ENCODE measurements at places on chromosomes 11 and 22.

- no peak for DNase-seq
Observed at GRCh38 chr22:27809226-27809603, 7.7 kb upstream of the MN1 start.

DNA sequence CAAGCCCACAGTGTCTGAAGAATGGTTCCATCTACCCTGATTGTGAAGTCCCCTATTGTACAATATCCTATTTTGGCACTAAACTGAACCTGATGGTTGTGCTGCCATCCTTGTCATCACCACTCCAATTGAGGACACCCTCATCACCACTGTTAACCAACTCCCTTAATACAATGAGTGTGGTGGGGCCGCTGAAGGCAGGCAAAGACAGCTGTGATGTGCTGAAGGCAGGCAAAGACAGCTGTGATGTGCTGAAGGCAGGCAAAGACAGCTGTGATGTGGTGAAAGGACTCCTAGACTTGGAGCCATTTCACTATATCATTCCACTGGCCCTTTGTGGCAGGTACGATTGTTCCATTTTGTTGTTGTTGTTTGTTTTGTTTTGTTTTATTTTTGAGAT is 481.6 kb downstream of the SOX6 start:
- no peak for DNase-seq

GRCh38 chr22:38824585-38824984 is 19.2 kb downstream of the NPTXR start:
- DNase-seq: peak; percentile 67

DNA sequence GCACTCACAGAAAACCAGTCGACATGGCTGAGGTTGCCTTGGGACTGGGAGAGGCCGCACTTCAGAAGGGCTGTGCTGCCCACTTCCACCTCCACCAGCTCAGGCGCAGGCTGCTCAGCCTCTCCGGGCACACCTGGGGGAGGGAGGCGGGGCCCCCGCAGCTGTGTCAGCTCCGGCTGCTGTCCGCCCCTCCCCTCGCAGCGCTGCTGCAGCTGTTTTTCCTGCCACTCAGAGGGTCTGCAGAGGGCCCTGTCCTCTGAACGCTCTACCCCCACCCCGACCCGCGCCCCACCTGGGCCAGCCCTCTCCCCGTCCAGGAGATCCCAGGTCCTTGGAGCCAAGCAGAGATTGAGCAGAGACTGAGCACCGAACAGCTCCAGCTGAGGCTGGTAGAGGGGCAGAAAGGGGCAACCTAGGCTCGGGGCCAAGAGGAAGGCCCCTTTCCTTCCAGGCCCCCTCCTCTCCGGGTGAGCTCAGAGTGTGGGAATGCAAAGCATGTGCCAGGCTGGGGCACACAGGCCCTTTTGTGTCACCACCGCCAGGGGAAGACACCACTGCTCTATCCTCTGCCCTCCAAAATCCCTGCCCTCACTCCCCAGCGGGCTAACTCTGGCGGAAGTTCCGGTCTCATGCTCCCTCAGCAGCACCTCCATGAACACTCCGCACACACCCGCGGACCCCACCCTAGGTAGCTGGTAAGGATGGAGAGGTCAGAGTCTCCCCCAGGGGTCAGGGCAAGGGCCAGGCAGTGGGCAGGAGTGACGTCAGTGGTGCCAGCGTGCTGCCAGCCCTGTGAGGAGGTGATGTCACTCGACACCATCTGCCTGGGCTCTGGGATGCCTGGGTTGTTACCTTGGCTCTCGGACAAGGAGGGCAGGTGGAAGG is 1.6 kb downstream of the MCAM start:
- no peak for DNase-seq

- no peak for DNase-seq
Observed at GRCh38 chr22:17114898-17115235, 6.3 kb downstream of the TMEM121B start.

DNA sequence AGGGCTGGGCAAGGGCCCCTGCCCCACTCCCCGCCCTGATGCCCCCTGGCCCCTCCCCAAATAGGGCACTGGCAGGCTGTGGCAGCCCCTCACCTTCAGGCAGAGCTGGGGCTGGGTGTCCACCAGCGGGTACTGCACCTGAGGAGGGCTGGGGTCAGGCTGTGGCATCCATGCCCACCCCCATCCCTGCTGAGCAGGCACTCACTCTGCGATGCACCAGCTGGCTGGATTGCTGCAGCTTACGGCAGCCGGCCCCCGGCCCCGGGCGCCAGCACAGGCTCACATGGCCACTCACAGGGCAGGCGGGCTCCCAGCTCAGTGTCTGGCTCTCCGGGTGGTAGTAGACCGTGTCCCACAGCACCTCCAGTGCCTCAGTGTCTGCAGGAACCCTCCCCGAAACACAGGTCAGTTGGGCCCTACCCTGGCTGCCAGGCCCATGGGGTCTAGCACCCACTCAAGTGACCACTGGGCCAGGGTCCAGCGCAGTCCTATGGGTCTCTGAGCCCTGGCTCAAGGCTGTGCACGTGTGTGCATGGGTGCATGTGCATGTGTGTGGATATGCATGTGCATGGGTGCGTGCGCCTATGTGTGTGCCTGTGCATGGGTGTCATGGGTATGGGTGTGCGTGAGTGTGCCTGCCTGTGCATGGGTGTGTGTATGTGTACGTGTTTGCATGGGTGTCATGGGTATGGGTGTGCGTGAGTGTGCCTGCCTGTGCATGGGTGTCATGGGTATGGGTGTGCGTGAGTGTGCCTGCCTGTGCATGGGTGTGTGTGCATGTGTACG is 14.4 kb downstream of the IL17REL start:
- DNase-seq: peak; percentile 21

GRCh38 chr22:40690370-40690769 is 11.1 kb downstream of the MCHR1 start:
- DNase-seq: no peak

DNA sequence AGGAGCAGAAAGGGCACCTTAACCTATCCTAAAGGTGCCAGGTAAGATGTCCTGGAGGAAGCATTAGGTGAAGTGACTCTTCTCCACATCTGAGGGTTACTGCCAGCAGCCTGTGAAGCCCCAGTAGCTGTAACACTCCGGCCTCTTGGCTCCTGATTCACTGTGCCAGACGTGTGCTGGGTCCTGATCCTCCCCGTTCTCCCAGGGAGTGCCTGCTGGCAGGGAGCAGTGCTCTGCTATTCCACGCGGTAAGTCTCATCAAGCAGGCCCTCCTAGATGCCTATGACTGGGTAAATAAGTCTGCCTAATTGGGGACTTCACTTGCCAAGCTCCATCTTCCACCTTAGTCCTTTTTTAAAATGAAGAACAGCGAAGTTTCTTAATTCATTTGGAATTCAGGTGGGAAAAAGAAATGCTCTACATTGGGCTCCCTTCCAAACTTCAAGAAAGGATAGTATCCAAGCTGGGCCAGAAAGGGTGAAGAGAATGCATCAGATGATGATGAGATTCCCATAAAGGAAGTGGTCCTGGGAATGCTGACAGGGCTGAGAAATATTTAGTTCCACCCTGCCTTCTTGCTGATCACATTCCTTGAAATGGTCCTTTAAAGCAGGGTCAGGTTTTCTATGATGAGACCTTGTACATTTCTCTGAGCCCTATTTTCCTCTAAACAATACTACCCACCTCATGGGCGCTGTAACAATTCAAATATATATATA is 188.0 kb downstream of the MAML2 start:
- no peak for DNase-seq

GRCh38 chr11:15113381-15113780 is 1.3 kb upstream of the INSC start:
- DNase-seq: no peak

GRCh38 chr11:20623252-20623651 is 23.8 kb downstream of the SLC6A5 start:
- DNase-seq: no peak

GRCh38 chr11:30983776-30984441 is 385.6 kb downstream of the DCDC1 start:
- DNase-seq: no peak

DNA sequence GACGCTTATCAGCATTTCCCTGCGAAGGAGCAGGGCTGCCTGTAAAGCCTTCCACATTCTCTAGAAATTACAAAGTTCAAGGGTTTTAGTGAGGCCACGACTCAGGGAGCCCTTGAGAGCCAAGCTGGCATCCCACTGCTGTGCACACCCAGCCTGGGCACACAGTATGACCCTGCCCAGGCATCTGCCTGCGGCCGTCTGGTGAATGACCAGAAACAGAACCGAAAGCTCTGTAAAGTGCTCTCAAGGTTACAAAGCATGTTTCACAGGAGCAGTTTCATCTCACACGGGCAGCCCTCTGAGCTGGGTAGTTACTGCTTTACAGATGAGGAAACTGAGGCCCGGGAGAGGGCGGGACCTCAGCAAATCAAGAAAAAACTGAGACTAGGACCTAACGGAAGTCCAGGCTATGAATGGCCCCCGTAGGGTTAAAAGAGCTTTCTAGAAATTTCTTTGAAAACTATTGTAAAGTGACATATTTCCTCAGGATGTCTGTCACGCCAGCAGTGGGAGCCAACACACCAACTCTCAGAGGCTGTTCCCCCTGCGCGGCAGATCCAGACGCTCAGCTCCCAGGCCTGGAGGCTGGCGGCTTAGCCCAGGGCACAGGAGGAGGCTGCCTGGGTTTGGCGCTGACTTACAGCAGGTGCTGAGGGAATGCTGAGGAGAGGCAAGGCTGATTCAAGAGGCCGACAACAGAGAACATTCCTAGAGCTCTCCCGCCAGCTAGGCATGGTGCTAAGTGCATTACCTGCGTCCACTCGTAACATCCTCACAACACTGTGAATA is 7.7 kb upstream of the TCF20 start:
- no peak for DNase-seq

DNA sequence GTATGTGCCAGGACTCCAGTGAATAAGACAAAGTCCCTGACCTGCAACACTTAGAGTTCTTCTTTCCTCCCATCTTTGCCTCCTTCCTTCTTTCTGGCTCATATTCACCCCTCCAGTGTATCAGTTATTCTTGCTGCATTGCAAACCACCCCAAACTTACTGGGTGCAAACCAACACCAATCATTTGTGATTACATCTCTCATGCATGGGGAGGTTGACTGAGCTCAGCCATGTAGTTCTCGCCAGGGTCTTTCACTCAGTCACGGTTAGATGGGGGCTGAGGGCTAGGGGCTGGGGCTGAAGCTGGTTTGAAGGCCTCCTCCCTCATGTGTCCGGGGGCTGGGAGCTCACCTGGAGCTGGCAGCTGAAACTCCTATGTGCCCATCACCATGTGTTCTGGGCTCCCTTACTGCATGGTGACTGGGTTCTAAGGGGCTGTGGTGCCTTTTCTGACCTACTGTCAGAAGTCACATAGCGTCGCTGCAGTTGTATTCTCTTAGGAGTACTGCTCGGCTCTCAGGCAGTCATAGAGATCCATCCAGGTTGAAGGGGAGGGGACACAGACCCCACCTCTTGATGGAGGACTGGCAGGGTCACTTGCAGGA is 35.0 kb upstream of the CACNG2 start:
- no peak for DNase-seq
